ENCODE measurements at places on chromosomes 1 and 21. TPM values are rescaled to one million over a fixed set of nuclear protein-coding genes. Genes with fewer than 3 reads are reported as not detected.

Gene NID1
- 0.32 TPM for total RNA-seq

Gene THEM5
- not detected for total RNA-seq

Gene PBX1
- 29.6 TPM for total RNA-seq

DNA sequence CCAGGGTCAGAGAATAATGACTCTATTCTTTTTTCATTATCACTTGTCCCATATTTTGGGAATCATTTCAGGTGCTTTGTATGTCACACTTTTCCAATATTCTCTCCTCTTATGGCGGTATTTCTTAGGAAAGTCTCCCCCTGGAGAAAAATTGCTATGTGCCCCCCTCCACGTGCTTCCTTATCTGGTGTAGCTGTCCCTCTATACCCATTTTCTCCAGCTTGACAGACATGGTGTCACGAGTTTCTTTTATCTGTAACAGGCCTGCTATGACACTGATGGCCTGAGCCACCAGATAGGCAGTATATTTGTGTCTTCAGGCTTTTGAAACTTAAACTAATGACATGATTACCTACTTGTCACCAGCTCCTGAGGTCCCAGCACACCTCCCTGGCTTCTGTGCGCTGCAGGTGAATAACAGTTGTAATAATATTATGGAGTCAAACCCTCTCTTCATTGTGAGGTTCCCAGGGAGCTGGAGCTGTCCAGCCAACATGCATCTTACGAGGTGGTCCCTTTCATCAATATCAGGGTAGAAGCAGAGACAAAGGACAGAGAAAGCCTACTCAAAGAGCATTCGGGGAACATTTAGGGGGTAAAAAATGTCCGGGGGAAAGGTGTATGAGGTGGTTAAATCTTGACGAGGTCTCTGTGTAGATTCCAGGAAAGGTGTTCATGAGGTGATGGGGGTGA is 71.2 kb upstream of the DUSP10 start:
- H3K4me1 ChIP-seq: no peaks in the 10 kb centered on the region
- no peak overlapping the region for H3K4me3 ChIP-seq
- no peak for DNase-seq
- H3K36me3 ChIP-seq: no peaks in the 10 kb centered on the region
- H3K27me3 ChIP-seq: no peaks in the 10 kb centered on the region

DNA sequence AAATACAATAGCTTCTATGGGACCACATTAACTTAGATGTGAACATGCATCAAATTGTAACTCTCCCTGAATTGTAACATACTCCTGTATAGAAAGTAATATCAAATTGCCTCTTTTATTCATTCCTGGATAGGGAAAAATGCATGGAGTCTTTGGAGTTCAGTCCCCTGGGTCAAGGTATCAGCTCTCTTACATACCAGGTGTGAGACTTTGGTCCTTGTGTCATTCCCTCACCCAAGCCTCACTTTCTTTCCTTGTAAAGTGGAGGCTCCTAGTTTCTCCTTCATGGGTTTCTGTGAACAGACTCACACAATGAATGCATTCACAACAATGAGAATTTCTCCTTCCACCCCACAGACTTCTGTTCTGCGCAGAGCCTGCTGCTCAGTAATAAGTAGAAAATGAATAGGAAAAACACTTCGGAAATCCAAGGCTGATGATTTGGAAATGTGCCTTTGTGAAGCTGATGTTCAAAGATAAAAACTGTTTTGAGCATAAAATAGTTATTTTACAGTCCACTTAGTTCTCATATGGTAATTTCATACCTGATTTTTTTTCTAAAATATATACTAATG is 185.3 kb downstream of the AK5 start:
- no peak overlapping the region for H3K27ac ChIP-seq
- no peaks in the 10 kb centered on the region for H3K4me1 ChIP-seq
- no peak overlapping the region for H3K4me3 ChIP-seq
- no peaks in the 10 kb centered on the region for H3K36me3 ChIP-seq
- no peak for DNase-seq
- no peaks in the 10 kb centered on the region for H3K27me3 ChIP-seq

GRCh38 chr1:230423951-230424350 is 2.2 kb downstream of the PGBD5 start:
- no peak overlapping the region for H3K4me3 ChIP-seq
- no peak overlapping the region for H3K27ac ChIP-seq
- H3K4me1 ChIP-seq: no peaks in the 10 kb centered on the region
- no peaks in the 10 kb centered on the region for H3K36me3 ChIP-seq
- peaks cover 32% of the 10 kb centered on the region for H3K27me3 ChIP-seq
- DNase-seq: no peak

Data from HCT116 (cell line).